Renal pelvis (tissue), 12 donors: ENCODE measurements at places on chromosomes 6 and 20.

DNA sequence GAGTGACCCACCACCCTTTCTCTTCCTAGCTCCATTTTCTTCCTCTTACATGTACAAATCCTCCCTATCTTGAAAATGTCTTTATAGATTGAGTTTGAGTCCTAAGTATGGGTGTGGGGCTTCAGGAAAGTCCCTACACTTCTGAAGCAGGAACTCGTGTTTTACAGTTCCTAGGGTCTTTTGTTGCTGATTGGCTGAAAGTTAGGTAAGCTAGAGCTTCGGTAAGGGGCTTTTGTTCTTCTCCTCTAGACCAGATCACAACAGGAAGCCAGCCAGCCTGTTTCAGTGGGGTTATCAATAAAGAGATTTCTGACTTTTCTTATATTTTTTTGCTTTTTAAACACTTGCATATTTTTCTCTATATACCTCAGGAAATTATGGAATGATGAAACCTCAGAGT lies 51.3 kb downstream of the CNR1 start:
- DNase-seq = no peak

GRCh38 chr6:156280065-156280464 lies 497.1 kb upstream of the ARID1B start:
- peak; percentile 75 for DNase-seq

DNA sequence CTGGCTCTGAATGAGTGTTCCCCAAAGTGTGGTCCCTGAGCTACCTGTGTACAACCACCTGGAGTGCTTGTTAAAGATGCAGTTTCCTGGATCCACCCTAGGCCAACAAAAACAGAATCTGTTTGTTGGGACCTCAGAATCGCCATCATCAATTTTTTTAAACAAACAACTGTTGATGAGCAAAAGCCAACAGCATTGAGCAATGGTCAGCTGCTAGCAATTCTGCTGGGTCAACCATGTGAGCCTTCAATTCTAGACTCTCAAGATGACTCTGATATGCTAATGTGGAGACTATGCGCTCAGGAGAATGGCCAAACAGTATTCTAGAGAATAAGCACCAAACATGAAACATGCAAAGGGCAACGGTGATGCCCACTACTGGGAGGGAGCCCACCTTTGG lies 64.4 kb upstream of the IYD start:
- DNase-seq = no peak

DNA sequence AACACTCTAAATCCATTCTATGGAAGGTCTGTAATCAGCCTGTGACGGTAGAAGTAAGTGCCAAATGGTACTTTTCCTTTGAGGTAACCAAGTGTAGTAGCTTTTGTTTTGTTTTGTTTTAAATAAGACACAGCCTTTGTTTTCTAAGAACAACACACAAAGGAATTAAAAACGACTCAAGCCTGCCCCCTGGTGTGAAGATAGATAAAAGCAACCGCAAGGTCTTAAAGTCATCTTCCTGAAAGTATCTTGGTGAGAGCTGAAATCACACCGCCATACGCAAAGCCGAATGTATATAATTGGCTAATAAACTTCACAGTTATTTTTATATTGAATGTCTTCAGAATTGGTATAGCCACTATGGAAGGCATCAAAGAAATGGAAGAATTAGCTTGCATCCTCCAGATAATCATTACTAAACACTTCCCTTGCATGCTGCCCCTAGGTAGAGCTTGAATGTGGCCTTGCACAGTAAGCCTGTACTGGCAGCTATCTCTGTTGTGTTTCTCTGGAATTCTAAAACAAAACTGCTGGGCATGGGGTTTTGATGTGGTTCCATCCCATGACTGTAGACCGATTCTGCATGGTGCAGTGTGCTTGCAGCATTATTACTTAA lies 95.6 kb downstream of the LAMP5 start:
- DNase-seq = peak; percentile 72

- DNase-seq = no peak
Observed at GRCh38 chr20:61659994-61660346, 405.7 kb downstream of the TAF4 start.

GRCh38 chr6:43376551-43376981 lies 7.1 kb upstream of the ZNF318 start:
- DNase-seq = no peak

- no peak for DNase-seq
Observed at GRCh38 chr6:46437671-46438221, 53.5 kb downstream of the RCAN2 start.

DNA sequence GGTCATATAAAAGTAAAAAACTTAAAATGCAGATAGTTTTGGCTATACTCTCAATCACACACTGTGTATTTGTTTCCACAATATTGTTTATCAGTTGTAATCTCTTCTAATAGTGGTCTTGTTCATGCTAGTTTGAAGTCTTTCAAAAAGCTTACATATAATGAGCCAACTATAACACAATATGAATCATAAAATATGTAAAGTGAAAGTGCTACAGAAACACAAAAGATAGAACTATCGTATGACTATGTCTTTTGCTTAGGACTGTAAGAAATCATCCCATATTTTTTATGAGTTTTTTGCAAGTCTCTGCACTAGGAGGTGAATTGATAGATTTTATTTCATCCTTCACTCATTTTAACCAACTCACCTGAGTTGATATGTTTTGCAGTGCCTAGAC lies 136.0 kb downstream of the MMUT start:
- DNase-seq = no peak

DNA sequence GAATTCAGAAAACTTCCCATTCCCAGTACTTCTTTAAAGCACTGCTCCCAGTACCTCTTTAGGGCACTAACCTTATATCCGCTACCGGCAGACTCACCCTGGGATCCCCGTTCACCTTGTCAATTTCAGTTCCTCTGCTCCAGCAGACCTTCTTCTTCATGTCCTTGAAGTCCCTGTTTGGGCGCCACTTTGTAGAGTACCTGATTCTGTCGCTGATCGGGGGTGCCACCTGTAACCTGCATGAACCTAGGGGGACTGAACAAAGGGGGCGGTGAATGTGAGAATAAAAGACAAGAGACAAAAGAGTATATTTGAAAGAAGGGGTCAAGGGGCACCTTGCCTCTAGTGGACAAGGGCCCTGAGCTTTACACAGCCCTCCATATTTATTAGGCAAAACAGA lies 4.9 kb upstream of the GINS1 start:
- DNase-seq = no peak

DNA sequence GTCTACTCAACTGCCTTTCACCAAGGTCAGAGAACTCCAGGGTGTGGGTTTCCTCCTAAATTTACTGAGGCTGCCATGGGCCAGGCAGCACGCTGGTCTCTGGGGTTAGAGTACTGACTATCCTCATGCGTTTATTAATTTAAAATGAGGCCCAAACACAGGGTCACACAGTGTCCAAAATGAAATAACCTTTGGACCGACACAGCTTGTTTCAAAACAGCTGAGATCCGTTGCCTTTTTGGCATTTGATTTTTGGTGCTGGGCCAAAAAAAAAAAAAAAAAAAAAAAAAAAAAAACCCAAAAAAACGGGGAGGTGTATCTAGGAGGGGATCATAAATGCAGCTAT lies 14.6 kb upstream of the TOX2 start:
- DNase-seq = no peak

- no peak for DNase-seq
Observed at GRCh38 chr6:167712731-167713475, 113.8 kb upstream of the AFDN start.

GRCh38 chr6:8831366-8832152 lies 396.2 kb upstream of the SLC35B3 start:
- no peak for DNase-seq

GRCh38 chr20:19977373-19977770 lies 39.8 kb upstream of the NAA20 start:
- no peak for DNase-seq

DNA sequence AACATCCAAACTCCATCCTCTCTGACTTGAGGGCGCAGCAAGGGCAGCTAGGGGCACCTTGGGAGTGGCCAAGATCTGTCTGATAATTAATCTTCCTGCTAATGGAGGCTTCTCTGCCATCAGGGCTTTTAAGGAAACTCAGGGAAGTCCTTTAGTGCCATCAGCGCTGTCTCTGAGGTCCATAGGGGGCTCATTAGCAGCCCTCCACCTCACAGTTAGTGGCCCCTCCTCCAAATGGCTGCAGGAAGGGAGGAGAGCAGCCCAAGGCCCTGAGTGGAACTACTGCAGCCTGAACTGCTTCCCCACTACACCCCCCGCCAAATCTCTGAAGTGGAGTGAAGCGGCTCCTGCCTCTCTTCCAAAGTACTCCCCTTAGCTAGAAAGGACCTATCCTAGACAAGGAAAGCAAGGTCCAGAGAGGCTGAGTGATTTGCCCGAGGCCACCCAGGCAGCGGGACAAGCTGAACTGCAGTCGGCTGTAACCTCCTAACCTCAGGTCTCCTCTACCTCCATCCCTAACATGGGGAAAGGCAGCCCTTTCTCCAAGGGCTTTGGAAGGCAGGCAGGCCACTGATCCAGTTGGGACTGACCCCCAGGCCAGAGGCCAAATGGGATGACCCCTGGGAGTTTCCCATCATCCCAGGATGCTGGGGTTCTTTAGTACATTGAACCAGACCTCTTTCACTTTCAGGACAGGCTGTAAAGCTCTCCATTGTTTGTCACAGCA lies 39.5 kb upstream of the ZFAND3 start:
- DNase-seq = no peak

- DNase-seq = peak; percentile 69
Observed at GRCh38 chr6:152241013-152241766, 396.0 kb downstream of the SYNE1 start.

- DNase-seq = no peak
Observed at GRCh38 chr20:44137266-44137801, 49.7 kb downstream of the JPH2 start.

DNA sequence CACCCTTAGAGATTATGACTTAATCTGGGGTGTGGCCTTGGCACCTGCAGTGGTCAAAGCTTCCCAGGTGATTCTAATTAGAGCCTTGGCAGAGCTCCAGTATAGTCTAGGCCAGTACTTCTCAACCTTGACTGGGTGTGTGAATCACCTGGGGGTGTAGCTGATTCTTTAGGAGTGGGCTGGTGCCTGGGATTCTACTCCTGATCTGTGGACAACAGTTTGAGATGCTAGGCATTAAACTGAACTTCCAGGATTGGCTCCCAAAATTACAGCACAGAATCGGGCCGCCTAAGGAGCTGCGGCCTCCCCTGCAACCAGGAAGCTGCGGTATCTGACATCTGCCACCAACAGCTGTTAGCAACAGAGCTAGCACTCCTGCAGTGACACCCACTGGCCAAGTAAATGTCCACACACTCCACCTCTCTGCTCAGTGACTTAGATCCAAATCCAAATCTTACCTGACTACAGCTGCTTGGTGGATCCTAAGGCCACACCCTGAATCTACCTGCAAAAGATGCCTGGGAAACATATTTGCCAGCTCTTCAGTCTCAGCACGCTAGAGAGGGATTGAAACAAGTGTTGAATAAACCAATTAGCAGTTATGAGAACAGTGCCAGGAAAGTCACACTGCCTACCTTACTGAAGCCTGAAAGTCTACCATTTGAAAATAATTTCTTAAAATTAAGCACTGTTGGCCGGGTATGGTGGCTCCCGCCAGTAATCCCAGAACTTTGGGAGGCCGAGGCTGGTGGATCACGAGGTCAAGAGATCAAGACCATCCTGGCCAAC lies 126.7 kb downstream of the UNC5CL start:
- peak; percentile 56 for DNase-seq

GRCh38 chr6:68122032-68122431 lies 513.0 kb upstream of the ADGRB3 start:
- no peak for DNase-seq

DNA sequence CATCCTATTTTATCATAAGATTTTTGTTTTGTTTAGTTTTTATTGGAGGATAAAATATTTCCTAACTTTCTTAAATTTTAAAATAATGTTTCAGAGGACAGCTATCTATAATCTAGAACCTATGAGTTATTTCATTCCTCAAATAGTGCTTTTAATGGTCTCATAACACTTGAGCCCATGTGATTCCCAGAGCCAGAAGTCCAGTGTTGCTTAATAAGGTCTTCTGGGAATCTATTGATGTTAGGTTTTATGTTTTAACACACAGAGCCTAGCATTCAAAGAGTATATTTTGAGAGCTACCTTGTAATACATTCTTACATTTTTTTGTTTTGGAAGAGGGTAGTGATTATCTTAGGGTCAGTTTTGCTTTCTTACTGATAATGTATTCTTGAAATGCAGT lies 200.2 kb downstream of the CENPW start:
- DNase-seq = no peak

DNA sequence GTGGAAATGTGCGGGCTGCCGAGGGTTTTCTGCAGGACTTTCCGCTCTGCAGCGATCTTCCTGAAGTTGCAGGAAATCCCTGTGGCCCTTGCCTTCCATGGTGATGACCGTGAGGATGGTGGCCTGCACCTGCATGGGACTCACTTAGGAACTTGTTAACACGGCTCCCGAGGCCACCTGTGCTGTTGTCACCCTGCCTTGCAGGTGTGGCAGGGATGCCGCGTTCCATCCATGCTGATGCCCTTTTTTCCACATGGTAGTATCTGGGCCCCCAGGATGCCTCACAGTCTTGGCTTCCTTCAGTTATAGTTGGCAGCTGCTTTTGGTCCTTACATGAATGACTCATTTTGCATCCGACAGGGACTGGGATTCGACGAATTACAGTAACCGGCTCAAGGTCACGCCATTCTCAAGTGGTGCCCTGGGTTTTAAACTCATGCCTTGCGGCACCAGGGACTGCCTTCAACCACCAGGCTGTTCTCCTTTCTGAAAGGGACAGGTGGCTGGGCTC lies 37.2 kb downstream of the SYNJ2 start:
- DNase-seq = no peak

- no peak for DNase-seq
Observed at GRCh38 chr20:1232286-1233111, 6.7 kb downstream of the RAD21L1 start.

DNA sequence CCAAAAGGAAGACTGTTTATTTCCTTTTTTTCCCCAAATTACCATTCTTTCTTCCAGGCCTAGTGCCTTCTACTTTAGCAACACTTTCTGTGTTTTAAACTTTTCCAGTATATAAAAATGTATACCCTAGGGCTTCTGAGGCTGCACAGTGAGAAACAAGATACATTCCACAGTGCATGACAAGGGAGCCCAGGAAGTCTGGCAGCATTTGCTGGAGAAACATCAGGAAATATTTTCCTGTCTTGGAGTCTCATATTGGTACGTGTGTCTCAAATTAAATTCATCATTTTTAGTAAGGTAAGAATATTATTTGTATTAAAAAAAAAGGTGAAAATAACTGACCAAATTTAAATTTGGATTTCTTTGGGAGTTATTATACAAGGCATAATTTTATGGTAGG lies 662.6 kb downstream of the RFPL4B start:
- no peak for DNase-seq

GRCh38 chr6:593139-593906 lies 63.6 kb downstream of the HUS1B start:
- DNase-seq = peak; percentile 54

- no peak for DNase-seq
Observed at GRCh38 chr6:39553029-39553428, 172.2 kb downstream of the KIF6 start.

GRCh38 chr6:30348957-30349356 lies 4.0 kb downstream of the RPP21 start:
- no peak for DNase-seq

- peak; percentile 67 for DNase-seq
Observed at GRCh38 chr6:43771210-43771857, 1.3 kb downstream of the VEGFA start.

- DNase-seq = no peak
Observed at GRCh38 chr6:142372348-142372747, 70.5 kb downstream of the ADGRG6 start.

GRCh38 chr20:23082846-23083552 lies 3.1 kb downstream of the CD93 start:
- DNase-seq = no peak
